ENCODE measurements at places on chromosomes 6 and 20.
A peak's percentile ranks its signal among the peaks of the same experiment; 100 is the strongest.

GRCh38 chr20:33298391-33298790 is 15.4 kb downstream of the BPIFB1 start:
- no peak for DNase-seq

DNA sequence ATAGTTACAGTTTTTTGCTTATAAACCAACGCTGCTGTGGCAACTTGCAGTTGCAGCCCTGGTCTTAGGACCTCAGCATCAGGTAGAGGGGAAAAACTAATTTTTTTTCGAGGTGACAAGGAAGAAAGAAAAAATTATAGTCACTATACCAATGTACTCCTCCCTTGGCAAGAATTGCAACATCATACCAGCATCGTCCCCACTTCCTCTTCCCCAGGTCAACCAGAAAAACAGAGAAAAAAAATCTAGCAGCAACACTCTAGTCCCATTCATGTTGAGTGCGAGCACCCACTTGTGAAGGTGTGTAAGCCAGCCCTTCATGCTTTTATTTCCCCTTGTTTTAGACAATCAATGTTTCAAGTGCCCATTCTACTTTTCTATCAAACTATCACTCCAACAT is 13.1 kb upstream of the DCBLD1 start:
- no peak for DNase-seq

DNA sequence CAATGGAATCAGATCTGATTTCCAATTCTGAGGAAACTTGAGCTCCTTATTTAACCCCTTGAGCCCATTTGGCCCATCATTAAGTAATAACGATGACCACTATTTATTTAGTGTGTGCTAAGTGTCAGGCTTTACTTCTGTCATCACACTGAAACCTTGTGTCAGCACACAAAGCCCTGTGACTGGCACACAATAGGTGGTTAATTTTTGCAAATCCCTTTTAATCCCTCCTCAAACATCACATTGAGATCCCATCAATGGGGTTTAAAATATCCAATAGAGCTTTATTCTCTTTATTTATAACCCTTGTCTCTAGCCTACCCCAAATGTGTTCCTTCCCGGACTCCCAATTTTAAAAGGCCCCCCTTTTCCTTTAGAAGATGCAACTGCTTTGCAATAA is 656.8 kb upstream of the CHD6 start:
- DNase-seq: no peak

DNA sequence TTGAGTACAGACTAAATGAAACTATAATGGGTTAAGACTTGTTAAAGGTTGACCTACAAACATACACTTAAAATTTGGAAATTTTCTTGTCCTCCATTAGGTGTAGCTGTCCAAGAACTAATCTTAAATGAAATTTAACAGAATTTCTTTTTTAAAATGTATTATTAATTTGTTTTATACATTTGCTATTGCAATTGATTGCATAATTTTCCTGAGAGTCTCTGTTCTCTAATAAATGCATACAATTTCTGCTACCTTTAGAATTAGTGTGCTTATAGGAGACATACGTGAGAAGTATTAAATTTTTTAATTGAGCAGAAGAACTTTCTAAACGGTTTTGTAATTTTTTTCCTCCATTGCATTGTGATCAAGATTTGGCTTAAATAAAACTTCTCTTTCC is 1.5 kb downstream of the FAM135A start:
- no peak for DNase-seq

- DNase-seq: no peak
Observed at GRCh38 chr6:169853196-169854082, 102.0 kb downstream of the ERMARD start.

- DNase-seq: peak; percentile 15
Observed at GRCh38 chr6:44662461-44663121, 275.1 kb downstream of the CDC5L start.

DNA sequence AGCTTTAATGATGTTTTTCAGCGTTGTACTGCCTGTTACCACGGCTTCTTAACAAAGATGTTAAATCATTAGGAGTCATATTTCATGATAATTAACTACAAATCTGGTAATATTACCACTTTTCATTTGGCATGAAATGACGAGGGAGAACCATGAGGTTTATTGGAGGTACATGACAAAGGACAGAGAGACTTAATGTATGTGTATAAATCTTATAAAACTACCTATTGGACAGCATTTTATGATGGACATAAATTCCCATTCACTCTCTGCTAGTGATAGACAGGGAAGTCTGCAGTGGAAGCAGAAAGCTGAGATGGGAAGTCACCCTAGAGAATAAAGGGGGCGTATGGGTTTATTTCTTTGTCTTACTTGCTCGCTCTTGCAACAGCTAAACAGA is 949.9 kb upstream of the FLRT3 start:
- DNase-seq: no peak

DNA sequence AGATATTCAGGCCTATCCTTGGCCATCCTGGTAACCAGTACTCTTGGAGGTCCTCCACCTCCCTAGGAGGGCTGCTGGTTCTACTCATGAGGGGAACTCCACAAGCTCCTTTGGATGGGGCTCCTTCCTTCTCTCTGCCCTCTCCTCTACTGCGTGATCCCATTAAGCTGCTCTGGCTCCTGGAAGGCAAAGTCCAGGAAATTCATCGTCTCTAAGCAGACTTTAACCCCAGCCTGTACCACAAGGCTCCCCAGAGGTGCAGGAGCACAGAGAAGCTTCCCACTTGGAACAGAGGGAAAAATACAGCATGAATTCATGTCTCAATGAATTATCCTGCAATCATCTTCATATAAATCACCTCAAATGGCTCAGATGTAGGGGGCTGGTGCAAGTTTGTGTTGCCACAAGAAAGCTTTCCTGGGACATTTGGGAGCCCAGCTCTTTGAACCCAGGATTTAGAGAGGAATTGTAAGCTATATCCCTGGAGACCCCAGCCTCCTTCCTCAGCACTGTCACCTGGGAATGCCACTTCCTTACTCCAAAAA is 355.4 kb downstream of the CDC5L start:
- DNase-seq: no peak

GRCh38 chr20:6780433-6781190 is 13.1 kb downstream of the BMP2 start:
- DNase-seq: no peak

GRCh38 chr20:11546939-11547338 is 370.8 kb upstream of the BTBD3 start:
- no peak for DNase-seq

DNA sequence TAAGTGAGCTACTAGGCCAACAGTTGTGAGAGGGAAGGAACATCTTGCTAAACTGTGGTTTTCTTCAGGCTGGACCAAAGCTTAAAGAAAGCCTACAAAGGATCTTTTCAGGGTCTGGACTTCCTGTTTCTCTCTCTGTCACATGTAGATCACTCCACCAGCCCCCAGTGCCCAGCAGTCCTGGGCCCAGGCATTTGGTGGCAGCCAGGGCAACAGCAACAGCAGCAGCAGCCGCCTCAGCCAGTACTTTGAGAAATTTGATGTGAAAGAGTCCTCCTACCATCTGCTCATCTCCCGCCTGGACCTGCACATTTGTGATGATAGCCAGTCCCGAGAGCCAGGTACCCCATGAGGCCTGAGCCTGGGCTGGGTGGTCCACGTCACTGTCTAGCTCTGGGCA is 44.1 kb downstream of the BLTP3A start:
- no peak for DNase-seq

DNA sequence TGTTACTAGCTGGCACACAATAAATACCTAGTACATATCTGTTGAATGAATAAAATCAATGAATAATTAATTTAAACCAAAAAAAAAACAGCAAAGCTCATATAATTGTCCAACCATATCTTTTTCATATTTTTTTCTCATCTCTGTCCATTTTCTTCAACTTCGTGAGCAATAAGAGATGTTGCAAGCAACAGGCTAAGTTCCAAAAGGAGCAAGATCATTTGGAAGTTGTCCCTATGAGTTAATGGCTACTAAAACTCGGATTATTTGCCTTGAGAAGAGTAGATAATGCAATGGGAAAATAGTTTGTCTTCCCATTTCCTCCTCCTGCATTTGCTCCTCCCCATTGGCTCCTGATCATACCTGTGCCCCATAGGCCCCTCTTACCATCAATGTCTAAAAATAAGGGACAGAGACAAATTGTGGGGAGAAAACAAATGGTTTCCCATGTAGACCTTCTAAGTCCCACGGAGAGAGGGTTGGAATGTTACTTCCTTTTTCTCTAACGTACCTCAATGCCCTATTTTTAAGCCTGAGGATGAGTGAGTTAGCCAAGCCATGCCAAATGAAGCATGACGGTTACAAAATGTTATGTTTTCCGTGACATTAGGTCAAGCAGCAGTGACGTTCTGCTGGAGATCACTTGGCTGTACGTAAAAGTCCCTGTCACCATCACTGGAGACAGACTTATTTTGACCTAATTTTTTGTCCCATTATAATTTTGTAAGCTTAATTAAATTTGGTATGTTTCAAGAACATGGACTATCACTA is 217.3 kb upstream of the PREP start:
- DNase-seq: no peak

DNA sequence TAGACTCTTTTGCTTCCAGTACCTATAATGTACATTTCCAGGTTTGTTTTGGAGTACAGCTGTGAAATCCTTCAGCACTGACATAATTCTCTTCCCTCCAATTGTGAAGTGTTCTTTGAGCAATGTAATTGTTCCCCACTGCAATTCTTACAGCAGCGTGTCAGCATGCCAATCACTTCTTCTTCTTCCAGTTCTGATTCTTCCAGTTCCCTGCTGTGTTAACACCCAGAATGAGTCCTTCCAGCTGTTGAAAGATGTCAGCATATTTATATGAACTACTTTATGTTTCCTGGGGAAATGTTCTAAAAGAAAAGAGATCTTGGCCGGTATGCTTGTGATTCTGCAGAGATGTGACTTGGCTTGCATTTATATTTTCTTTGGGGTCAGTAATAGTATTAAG is 213.9 kb downstream of the UNC5CL start:
- DNase-seq: no peak

DNA sequence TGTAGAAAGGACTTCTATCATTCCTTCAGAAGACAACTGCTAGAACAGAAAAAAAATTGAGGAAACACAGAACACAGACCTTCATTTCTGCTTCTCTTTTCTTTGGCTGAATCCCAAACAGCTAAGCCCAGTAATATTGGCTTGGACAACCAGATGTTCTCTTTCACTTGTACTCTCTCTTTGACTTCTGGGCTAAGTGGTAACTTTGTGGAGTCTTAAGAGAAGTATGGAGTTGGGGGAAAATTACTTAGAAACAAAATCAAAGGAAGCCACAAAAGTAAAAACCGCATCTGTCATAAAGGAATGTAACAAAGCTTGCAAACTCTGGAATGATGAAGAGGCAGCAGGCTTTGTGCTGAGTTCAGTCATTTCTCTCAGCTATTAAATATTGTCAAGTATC is 587.5 kb downstream of the CBLN4 start:
- no peak for DNase-seq
